ENCODE measurements at places on chromosomes 3 and 15.
A peak's percentile ranks its signal among the peaks of the same experiment; 100 is the strongest.

DNA sequence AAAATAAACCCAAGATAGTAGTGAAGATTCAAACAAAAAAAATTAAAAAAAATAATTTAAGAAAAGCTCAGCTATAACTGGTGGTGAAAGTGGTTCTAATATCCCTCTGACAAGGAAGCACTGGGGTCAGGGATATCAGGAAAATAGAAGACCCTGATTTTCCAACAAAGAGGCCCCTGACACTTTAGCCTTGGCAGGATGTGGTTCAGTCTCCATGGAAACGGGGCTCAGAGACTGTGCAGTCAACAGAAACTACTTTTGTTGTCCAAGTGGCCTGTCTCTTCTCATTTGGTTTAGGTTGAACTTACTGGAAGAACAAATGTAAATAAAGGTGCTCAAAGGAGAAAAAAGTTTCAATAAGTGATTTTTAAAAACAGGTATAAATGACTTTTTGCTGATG lies 27.2 kb downstream of the INTS14 start:
- peak; percentile 17 for DNase-seq

- DNase-seq, result no peak
These were observed 4.0 kb upstream of the FMN1 start for GRCh38 chr15:33198541-33198940.

- DNase-seq, result no peak
These were observed 10.2 kb upstream of the FSIP1 start for GRCh38 chr15:39792844-39793335.

DNA sequence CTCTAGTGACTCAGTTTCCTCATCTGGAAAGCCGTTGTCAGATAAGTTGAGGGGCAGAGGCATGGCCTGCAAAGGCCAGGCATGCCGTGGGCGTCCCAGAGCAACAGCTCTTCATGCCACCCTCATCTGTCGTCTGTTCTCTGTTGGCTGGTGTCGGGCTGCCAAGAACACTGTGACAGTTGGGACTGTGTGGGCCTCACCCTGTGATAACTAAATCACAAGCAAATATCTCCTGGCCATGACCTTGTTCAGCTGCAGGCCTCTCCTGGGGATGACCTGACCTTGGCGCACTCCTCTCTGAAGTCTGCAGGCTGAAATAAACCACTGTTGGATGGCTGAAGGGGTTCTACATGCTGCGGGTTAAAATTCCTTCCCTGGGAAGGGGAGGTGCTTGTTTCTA lies 145.9 kb downstream of the SHQ1 start:
- no peak for DNase-seq

DNA sequence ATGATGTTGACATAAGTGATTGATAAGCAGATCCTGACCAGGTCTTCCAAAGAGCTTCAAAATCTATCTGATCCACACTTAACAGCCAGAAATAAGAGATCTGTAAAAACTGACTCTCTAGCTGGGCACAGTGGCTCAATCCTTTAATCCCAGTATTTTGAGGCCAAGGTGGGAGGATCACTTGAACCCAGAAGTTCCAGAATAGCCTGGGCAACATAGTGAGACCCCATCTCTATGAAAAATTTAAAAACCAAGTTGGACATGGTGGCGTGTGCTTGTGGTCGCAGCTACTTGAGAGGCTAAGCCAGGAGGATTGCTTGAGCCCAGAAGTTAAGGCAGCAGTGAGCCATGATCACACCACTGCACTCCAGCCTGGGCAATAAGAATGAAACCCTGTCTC lies 43.6 kb downstream of the PIGB start:
- no peak for DNase-seq

GRCh38 chr3:132064114-132064513 lies 29.3 kb upstream of the CPNE4 start:
- no peak for DNase-seq

DNA sequence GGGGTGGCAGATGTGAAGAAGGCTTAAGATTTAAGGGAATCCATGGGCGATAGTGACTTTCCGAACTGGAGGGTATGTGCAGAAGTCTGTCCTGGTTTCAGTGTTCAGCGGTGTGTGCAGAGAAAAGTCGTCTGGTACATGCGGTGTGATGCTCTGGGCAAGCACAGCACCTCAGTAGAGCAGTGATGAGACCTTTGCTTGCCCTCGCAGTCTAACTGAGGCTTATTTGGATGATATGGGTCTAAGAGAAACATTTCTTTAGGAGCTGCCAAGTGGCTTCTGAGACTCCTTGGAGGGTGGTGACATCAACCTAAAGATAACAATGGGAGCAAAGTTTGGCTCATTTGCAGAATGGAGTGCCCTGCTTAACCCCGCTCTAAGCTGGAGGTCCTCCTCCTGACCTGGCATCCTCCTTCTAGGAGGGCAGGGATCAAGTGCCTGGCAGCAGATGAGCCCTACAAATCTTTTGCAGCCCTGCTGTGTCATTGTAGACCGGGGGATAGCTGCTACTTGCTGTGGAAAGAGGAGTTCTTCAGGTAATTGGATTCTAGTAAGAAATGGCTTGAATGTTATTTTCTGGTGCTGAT lies 228.1 kb upstream of the AZI2 start:
- no peak for DNase-seq

GRCh38 chr3:10602769-10603768 lies 97.7 kb upstream of the ATP2B2 start:
- no peak for DNase-seq

DNA sequence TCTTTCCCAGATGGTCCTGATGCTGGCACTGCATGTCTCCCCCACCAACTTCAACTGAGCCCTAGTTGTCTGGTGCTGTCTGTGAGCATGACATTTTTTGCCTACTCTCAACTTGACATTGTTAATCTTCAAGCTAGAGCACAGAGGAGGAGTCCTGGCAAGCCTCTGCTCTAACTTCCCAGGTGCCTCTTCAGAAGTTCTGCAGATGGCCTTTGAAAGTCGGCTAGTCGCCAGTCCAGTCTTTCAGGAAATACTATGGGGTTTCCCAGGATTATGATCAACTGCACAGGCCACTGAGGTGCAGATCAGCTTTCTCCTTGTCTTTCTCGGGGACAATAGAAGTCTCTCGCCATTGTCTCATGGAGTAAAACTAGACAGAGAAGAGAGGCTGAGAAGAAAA lies 86.7 kb downstream of the ST8SIA2 start:
- no peak for DNase-seq

DNA sequence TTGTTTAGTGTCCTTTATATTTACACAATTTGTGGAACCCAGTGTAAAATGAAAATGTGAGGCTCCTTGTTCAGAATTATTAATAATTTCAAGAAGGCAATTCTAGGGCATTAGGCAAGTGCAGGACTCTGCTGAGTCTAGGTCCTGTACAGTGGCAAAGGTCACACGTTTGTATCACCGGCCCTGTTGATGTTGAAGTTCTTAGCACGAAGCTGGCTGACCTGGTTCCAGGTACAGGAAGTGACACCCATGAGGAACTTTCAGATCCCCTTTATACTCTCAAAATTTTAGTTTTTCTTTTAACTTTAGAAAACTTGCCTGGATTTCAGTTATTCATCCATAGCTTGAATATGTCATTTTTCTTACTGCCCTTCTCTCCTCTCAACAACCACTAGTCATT lies 349.4 kb downstream of the CNTN6 start:
- no peak for DNase-seq

DNA sequence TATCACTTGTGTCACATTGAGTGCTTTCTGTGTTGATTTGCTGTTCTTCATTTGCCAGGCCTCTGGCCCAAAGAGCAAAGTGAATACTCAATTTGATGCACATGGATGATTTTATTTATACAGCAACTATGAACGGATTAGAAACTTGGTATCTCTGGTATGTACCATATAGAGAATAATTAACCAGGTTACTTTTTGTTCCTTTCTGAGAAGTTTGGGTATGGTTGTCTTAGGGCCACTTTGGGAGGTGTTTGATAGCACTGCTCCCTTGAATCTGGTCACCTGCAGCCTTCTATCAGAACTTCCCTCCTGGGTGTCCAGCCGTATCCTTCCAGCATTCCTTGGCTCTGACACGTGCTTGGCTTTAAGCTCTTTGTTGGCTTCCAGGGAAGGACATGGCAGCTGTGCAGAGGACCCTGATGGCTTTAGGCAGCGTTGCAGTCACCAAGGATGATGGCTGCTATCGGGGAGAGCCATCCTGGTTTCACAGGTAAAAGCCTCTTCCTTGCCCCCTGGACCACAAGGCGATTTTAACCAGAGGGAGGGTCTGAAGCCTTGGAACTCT lies 12.7 kb downstream of the TAGLN3 start:
- DNase-seq, result no peak

DNA sequence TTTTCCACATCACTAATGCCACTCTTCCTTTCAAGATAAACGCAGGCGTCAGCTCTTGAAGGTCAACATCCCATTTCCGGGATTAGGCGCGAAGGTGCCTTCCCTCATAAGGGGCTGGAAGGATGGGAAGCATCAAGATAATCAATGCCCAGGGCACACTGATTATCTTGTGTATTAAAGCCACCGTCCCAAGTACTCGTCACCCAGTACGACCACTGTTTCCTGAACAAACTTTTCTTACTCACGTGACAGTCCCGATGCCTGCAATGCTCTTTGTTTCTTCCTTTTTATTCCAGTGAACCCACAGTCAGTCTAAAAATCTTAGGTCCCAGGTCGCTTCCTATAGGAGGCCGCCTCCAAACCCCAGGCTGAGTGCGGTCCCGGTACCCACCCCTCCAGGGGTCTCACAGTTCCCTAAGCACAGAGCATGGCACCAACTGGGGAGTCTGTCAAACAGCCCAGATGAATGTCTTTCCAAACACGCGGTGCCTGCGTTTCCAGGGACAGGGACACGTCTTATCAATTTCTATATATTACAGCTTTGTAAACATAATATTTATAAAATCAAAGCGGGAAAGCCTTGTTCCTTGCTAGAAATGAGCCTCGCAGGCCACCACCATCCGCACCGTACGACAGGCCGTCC lies 589 bp downstream of the ANAPC13 start:
- DNase-seq, result no peak

DNA sequence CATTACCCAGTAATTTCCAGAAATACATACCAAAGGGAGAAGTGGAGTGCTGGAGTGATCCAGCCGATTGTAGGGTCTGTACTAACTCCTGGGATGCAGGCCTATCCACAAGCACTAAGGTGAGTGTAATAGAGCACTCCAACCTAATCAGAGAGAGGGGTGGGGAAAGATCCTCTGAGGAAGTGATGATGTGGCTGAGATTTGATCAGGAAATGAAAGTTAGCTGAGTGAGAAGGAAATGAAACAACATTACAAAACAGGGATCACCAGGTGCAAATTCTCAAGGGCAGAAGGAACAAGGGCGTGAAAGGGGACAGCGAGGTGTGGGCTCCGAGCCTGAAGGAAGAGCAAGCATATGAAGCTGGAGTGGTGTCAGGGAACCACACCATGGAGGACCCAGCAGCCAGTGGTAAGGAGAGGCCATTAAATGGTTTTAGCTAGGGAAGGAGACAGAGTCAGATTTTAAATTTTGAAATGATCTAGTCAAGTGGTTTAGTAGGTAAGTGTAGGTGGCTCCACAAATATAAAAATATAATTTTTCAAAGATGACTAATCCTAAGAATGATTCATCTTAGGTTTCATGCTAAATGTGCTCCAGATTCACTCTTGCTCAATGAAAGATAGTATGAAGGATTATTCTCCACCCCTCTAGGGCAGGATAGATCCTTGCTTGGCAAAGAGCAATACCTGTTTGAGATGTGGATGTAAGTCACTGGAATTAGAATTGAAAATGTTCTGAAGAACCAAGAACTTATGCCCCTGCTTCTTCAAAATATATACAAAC lies 348.7 kb downstream of the TBL1XR1 start:
- no peak for DNase-seq

GRCh38 chr3:59425371-59425770 lies 375.5 kb upstream of the CFAP20DC start:
- no peak for DNase-seq

DNA sequence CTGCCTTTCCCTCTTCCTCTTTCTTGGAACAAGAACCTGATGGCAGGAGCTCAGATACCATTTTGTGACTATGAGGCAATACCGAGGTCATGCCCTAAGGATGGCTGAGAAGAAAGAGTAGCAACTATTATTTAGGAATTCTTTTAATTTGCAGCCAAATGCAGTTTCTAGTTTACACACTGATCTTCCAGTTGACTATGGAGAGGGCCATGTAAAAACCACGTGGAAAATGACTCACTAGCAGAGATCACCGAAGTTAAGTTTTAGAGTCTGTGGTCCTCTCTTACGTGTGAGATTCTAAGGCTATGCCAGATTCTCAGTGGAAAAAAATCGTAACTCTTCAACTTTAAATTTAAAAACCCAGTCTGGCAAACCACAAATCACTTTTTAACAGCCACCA lies 7.8 kb downstream of the BNC1 start:
- DNase-seq, result no peak

DNA sequence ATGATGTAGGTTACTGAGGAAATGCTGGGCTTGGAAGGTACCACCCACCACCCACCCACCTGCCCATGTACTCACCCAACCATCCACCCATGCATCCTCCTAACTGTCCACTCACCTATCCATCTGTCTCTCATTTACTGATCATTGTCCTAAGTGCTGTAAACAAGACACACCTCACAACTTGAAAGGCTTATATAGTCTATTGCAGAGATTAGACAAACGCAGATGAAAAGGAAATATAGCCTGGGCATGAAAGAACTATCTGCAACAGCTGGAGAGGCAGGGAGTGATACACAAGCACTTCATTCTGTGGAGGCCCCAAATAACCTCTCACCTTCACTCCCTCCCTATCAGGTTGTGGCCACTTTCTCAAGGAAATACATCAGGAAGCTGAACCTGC lies 54.0 kb downstream of the DAPK2 start:
- DNase-seq, result no peak

GRCh38 chr15:88776646-88777045 lies 26.6 kb upstream of the ACAN start:
- DNase-seq, result no peak

- no peak for DNase-seq
These were observed 66.5 kb downstream of the ADAMTSL3 start for GRCh38 chr15:83720468-83720867.

DNA sequence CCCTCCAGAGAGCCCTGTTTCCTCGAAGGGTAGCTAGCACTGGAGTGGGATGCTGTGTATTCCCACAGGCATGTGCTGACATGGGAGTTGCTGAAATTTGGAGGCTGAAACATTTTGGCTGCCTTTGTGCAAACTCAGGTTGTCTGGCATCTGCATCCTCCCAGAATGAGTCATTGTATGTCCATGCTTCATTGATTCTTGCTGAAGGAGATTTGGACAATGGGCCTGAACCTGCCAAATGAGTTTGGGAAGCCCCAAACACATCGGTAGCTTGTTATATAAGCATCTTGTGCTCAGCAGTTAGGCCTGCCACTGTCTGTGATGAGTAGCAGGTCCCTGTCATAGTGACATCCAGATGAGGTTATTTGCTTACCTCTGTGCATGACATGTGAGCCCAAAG lies 160.0 kb downstream of the IL5RA start:
- no peak for DNase-seq

DNA sequence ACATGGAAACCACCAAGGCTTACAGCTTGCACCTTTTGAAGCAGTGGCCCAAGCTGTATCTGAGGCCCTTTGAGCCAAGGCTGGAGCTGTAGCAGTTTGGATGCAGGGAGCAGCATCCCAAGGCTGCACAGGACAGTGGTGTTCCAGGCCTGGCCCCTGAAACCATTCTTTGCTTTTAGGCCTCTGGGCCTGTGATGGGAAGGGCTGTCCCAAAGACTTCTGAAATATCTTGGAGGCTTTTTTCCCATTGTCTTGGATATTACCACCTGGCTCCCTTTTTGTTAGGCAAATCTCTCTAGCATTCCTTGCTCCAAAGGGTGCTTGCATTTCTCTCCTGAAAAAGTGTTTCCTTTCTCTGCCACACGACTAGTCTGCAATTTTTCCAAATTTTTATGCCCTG lies 302.8 kb upstream of the MDFIC2 start:
- DNase-seq, result no peak

All from activated naive CD4-positive, alpha-beta T cell treated with anti-CD3 and anti-CD28 coated beads, Interleukin-2, amount 50 U/mL, for 72 hours (primary cell).